ENCODE measurements at places on chromosomes 1 and 21.
A peak's percentile ranks its signal among the peaks of the same experiment; 100 is the strongest.

DNA sequence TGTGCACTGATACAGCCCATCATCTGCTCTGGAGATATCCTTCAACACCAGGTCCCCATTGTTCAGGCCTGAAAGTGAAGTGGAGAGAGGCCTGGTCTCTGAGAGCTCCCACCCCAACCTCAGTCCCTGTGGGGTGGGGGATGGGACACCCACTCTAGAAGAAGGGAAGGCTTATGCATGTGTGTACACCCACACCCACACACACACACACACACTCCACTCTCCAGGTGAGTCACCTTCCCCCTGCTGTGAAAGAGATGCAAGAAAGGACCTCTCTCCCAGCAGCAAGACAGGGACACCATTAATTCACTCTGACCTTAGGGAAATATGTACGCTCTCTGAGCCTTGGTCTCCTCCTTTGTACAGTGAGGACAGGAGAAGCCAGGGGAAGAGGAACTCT lies 5.9 kb downstream of the VSIG8 start:
- no peak for DNase-seq

DNA sequence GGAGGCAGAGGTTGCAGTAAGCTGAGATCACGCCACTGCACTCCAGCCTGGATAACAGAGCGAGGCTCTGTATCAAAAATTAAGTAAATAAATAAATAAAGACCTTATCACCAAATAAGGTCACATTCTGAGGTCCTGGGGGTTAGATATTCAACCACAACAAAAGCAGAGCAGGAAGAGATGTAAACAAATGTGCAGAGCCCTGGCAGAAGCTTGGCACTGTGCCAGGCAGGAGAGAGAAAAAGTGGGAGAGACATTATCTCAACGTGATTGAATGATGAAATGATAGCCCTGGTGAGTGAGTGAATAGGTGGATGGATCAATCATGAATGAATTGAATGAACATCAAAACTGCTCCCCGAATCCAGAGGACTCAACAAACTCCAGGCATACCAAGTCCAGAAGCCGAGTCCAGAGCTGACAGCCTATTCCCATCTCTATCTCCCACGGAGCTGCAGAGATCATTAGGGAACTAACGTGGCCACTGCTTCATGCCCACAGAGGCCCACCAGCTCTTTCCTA lies 150.7 kb downstream of the TOMM20 start:
- no peak for DNase-seq

DNA sequence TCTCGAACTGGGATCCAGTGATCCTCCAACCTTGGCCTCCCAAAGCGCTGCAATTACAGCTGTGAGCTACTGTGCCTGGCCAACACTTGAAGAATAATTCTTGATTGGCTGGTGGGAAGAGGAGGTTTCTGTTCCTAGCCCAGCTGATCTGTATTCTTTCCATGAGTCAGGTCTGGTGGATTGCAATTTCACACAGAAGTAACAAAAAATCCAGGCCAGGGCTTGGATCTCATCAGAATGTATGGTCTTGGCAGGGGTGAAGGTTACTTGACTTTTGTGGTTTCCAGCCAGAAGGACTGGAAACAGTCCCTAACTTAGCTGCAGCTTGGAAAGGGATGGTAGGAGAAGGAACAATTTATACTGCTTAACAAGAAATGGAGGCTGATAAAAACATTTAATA lies 5.1 kb upstream of the HP1BP3 start:
- no peak for DNase-seq

DNA sequence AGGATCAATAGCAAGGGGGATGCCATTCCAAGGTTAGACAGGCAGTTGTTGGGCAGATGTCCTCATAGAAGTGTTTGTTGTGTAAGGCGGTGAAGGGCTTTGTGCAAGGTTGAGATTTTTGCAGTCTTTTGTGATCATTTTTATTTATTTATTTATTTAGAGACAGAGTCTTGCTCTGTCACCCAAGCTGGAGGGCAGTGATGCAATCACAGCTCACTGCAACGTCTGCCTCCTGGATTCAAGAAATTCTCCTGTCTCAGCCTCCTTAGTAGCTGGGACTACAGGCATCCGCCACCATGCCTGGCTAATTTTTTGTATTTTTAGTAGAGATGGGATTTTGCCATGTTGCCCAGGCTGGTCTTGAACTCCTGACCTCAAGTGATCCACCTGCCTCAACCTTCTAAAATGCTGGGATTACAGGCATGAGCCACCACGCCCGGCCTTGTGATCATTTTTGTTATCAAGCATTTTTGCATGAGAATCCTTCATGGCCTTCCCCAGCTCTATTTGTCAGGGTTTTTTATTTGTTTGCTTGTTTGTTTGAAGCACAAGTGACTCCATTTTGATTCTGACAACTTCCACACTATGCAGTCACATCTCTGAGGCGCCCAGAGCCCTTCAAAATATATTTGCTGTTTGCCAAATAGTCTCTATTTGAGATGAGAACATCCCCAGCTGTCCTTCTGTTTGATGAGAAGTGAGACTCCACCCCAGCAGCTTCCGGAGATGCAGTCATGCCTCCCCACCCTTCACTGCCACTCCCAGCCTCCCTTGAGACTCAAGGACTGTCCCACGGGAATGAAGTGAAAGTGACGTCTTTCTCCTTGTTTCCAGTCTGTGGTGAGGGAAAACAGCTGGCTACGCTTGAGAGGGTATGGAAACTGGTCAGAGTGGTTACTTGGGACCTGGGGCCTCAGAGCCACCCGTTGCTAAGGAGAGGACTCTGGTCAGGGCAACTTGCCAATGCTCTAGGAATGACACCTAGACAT lies 38.0 kb downstream of the TMEM50B start:
- DNase-seq: peak; percentile 82

DNA sequence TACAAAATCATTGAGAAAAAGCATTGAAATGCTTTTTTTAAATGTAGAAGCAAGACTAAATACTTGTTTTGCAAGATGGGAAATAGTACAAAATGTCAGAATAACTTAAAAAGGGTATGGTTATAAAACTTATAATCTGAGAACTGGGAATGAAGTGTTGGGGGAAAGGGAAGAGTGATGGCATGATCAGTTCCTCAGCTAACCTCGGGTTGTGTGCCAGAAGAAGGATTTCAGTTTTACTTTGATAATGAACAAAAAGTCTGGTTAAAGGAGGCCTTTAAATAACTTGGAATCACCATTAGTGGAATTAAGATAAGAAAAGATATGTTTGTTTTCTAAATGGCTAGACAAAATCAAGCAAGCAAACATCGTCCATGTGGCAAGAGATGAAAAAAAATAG lies 20.7 kb downstream of the NEK7 start:
- no peak for DNase-seq

Data from GM06990 (cell line).